ENCODE measurements at places on chromosomes 16 and 17.

GRCh38 chr17:76131051-76131691 lies 9.9 kb downstream of the FOXJ1 start:
- no peak overlapping the region for H3K27ac ChIP-seq
- no peaks in the 10 kb centered on the region for H3K36me3 ChIP-seq
- H3K4me3 ChIP-seq, result no peak overlapping the region
- H3K4me1 ChIP-seq, result no peaks in the 10 kb centered on the region

DNA sequence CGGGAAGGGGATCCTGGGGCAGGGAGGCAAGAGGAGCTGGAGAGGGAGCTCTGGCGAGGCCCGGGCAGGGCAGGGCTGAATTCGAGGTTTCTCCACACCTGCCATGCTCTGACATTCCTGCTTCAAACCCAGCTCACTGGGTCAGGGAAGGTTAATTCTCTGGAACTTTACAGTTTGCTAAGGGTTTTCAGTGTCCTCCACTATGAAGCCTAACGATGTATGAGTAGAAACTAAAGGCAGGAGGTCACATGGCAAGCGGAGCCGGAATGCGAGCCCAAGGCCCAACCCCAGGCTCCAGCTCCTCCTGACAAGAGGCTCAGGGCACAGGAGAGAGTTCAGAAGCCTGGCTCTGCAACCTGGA lies 29.2 kb downstream of the DCAKD start:
- H3K27me3 ChIP-seq, result peaks cover 11% of the 10 kb centered on the region
- H3K4me3 ChIP-seq, result no peak overlapping the region
- peaks cover 22% of the 10 kb centered on the region for H3K4me1 ChIP-seq
- H3K27ac ChIP-seq, result no peak overlapping the region

DNA sequence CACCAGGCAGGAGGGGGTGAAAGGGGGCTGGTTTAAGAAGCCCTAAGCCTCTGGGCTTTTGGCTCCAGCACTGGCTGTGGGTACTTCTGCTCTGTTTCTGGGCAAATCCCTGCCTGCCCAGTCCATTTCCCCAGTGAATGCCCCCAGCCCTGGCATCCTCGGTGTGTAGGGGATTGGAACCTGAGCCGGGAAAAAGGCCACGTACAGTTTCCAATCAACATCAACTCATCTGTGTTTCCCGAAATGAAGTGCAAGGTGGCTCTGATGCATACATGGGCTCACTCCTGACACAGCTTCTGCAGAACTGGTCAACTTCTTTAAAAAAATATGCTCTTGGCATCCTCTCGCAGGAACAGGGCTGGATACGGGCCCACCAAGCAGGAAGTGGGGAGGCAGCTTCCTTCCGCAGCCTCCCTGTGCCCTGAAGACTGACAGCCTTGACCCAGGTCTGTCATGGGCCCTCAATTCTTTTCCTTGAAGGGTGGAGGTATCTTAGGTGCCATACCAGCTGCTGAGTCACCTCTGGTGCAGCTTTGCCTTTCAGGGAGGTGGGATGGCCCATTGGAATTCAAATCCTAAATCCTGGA lies 73.3 kb downstream of the N4BP1 start:
- H3K27ac ChIP-seq, result peak overlapping the region; percentile 67
- H3K4me1 ChIP-seq, result peaks cover 3% of the 10 kb centered on the region
- H3K27me3 ChIP-seq, result no peaks in the 10 kb centered on the region
- DNase-seq, result no peak
- no peak overlapping the region for H3K4me3 ChIP-seq
- H3K36me3 ChIP-seq, result peaks cover 4% of the 10 kb centered on the region

DNA sequence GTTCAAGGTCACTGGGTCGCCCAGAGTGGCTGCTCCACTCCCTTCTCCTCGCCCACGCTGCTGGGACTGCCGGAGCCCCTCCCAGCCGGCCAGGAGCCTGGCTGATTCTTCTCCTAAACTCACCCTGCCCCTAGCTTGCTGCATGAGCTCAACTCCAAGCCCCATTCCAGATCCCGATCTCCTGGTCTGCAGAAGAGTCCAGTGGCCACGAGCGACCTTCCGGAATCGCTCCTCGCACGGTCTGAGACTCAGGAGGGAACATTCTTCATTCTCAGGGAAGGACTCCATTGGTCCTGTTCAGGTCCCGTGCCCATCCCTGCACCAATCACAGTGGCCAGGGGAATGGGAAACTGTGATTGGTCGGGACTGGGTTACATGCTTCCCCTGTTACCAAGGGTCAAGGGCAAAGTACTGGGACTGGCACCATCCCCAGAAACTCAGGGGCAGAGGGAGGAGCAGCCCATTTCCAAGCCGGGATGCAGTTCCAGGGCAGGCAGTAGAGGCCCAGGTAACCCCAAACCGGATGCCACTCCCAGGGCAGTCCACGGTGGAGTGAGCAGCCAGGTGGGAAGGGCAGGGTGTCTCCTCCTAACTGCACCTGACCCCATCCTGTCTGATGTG lies 24.5 kb upstream of the CIBAR2 start:
- H3K27me3 ChIP-seq, result no peaks in the 10 kb centered on the region
- H3K4me3 ChIP-seq, result no peak overlapping the region
- H3K4me1 ChIP-seq, result peaks cover 20% of the 10 kb centered on the region
- DNase-seq, result peak; percentile 74
- H3K27ac ChIP-seq, result no peak overlapping the region
- no peaks in the 10 kb centered on the region for H3K36me3 ChIP-seq

GRCh38 chr17:75909051-75909811 lies 4.5 kb upstream of the MRPL38 start:
- no peak for DNase-seq
- no peaks in the 10 kb centered on the region for H3K27me3 ChIP-seq
- H3K4me3 ChIP-seq, result no peak overlapping the region
- H3K4me1 ChIP-seq, result peaks cover 13% of the 10 kb centered on the region
- no peak overlapping the region for H3K27ac ChIP-seq

- no peak for DNase-seq
- H3K4me3 ChIP-seq, result no peak overlapping the region
- H3K36me3 ChIP-seq, result peaks cover 3% of the 10 kb centered on the region
- H3K4me1 ChIP-seq, result no peaks in the 10 kb centered on the region
- no peaks in the 10 kb centered on the region for H3K27me3 ChIP-seq
Observed at GRCh38 chr16:69784586-69784985, 22.5 kb downstream of the WWP2 start.

GRCh38 chr17:15650741-15651582 lies 31.5 kb upstream of the FBXW10B start:
- no peak for DNase-seq
- H3K4me3 ChIP-seq, result no peak overlapping the region
- H3K27ac ChIP-seq, result peak overlapping the region; percentile 72
- peaks cover 12% of the 10 kb centered on the region for H3K4me1 ChIP-seq

DNA sequence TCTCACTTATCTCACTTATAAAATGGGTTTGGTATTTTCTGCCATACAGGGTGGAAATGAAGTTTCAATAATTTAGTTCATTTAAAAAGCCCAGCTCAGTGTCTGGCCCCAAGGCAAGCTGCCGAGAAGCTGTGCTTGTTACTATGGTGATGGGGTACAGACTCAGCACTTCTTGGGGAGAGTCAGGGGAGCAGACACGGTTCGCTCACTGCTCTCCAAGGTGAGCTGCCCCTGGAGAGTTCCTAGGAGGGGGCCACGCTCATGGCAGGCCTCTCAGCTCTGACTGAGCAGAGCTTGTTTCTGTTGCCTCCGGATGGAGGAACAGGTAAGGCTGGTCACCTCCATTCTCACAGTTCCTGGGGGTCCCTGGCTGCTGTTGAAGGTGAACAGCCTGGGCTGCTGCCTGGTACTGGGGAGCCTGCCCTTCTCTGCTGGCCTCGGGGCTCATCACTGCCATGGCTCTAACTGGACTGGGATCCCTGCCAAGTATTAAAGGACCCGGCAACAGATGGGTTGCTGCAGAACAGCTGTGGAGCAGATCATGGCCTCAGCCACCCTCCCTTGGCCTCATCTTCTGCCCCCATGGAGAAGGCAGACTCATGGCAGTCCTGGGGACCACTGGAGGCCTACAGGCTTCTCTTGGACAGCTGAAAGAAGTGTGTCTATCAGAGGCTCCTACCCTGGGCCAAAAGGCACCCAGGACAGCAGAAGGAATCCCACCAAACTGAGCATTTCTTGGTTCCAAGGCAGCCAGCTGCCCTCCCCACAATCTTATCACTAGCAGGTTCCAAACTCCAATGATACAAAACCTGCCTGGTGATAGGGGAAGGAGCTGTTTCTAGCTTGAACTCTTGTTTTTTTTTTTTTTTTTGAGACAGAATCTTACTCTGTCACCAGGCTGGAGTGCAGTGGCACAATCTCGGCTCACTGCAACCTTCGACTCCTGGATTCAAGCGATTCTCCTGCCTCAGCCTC lies 25.9 kb upstream of the SPATA32 start:
- no peak overlapping the region for H3K4me3 ChIP-seq
- peaks cover 34% of the 10 kb centered on the region for H3K4me1 ChIP-seq
- no peak overlapping the region for H3K27ac ChIP-seq

GRCh38 chr17:42122371-42123303 lies at the start of gene HSPB9:
Gene HSPB9, plus strand, starts transcription at chr17:42122804. Its CDS starts 47 bp downstream, at chr17:42122851.
- H3K27ac ChIP-seq, result no peak within 1 kb of the TSS
- DNase-seq, result peak; percentile 26
- H3K4me1 ChIP-seq, result no peaks in the 10 kb centered on the region
- H3K36me3 ChIP-seq, result peaks cover 9% of the 10 kb centered on the region
- no peaks in the 10 kb centered on the region for H3K27me3 ChIP-seq

DNA sequence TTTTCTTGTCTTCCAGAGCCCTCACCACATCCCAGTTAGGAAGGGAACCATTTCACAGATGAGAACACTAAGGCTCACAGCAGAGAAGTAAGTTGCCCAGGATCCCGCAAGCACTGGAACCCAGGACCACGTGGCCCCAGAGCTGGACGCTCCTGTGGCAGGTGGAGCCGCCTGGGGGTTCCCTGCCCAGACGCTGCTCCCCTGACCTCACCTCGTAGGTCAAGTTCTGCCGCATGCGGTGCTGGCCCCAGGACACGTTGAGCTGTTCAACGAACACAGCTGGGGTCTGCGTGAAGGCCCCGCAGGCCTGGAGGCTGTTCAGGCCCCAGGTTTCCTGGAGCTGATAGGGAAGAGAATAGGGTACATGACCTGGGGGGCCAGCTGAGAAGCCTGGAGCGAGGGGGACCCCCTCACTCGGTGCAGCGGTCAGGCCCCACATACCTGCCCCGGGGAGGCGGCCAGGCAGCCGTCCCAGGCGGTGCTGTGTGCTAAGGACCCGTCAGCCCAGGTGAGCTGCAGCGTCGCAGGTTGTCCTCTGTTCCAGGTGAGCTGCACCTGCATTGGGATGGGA lies 54.1 kb downstream of the RMI2 start:
- H3K27ac ChIP-seq, result no peak overlapping the region
- no peak overlapping the region for H3K4me3 ChIP-seq
- no peaks in the 10 kb centered on the region for H3K36me3 ChIP-seq

- DNase-seq, result no peak
- H3K27me3 ChIP-seq, result peaks cover 4% of the 10 kb centered on the region
- H3K4me1 ChIP-seq, result no peaks in the 10 kb centered on the region
- H3K4me3 ChIP-seq, result no peak overlapping the region
- no peak overlapping the region for H3K27ac ChIP-seq
Observed at GRCh38 chr16:27894386-27894785, 169.1 kb downstream of the GSG1L start.

GRCh38 chr17:14301279-14302090 lies 604 bp downstream of the HS3ST3B1 start:
- H3K4me3 ChIP-seq, result peak overlapping the region; percentile 67
- H3K4me1 ChIP-seq, result no peaks in the 10 kb centered on the region
- no peak for DNase-seq
- peak overlapping the region; percentile 1 for H3K27ac ChIP-seq

- no peaks in the 10 kb centered on the region for H3K27me3 ChIP-seq
- peak overlapping the region; percentile 82 for H3K4me3 ChIP-seq
- H3K36me3 ChIP-seq, result no peaks in the 10 kb centered on the region
- no peak overlapping the region for H3K27ac ChIP-seq
- DNase-seq, result peak; percentile 38
Observed at GRCh38 chr17:80034791-80035686, 633 bp downstream of the TBC1D16 start.

GRCh38 chr16:28059841-28060575 lies 3.5 kb downstream of the GSG1L start:
- H3K27me3 ChIP-seq, result peaks cover 68% of the 10 kb centered on the region
- no peak overlapping the region for H3K27ac ChIP-seq
- no peaks in the 10 kb centered on the region for H3K4me1 ChIP-seq
- H3K36me3 ChIP-seq, result no peaks in the 10 kb centered on the region

DNA sequence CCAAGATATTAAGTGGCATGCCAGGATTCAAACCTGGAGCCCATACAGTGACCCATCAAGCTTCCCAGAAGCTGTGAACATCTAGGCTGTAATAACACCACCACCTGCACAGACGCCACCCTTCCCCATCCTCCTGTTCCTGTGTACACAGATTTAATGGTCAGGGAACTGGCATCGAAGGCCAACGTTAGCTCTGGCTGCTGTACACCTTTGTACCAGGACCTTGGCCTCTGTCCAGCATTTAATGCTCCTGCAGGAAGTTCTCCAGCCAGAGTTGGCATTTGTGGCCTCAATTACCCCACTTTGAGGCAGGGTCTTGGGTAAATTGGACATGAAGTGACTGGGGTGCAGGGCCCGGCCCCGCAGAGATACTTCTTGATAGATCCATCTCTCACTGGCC lies 49.3 kb downstream of the SCNN1B start:
- no peaks in the 10 kb centered on the region for H3K4me1 ChIP-seq
- no peaks in the 10 kb centered on the region for H3K27me3 ChIP-seq
- no peak overlapping the region for H3K27ac ChIP-seq
- no peaks in the 10 kb centered on the region for H3K36me3 ChIP-seq
- DNase-seq, result no peak
- no peak overlapping the region for H3K4me3 ChIP-seq

Data from cardiac muscle cell (in vitro differentiated cells and primary cell).